ENCODE measurements at places on chromosomes 2 and 18.

- no peak for DNase-seq
Measured at GRCh38 chr2:65407240-65407639, 25.2 kb downstream of the SPRED2 start.

DNA sequence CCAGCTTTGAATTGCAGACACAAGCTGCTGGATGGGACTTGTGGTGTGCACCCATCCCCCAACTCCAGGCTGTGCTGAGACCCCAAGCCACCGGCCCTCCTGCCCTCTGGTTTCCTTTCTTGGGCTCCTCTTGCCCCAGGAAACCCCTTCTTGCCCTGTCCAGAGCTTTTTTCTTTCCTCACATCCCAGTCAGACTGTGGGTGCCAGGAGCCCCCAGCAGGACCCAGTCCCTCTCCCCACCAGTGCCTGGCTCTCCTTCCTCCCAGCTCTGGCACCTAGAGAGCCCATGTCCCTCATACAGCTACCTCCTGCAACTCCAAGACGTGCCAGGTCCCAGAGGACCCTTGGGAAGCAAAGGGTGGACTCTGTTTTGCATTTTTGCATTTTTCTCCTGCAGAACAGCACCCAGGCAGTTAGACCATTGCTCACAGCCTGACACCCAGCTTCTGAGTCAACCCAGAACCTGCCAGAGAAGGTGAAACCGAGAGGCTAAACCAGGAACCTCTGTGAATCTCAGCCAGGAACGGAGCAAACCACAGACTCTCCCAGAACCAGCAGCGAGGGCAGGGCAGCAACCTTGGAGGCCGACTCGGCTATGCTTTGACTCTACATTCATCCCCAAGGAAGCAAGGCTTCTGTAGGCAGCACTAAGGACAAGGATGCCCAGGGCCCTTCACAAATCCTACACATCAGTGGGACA, 221.1 kb downstream of the ANAPC1 start:
- no peak for DNase-seq

DNA sequence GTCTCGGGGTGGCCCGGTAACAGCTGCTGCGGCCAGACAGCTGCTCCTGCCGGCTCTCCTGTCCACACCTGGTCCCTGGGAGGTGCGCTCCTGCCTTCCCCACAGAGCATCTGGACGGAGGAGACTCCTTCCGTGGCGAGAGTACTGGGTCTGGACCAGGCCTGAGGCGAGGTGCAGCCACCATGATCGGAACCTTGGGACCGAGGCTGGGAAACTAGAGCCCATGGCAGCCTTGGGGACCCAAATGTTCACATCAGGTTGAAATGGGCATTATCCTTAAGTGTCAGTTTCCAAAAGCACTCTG, 628 bp downstream of the GIGYF2 start:
- DNase-seq: no peak

DNA sequence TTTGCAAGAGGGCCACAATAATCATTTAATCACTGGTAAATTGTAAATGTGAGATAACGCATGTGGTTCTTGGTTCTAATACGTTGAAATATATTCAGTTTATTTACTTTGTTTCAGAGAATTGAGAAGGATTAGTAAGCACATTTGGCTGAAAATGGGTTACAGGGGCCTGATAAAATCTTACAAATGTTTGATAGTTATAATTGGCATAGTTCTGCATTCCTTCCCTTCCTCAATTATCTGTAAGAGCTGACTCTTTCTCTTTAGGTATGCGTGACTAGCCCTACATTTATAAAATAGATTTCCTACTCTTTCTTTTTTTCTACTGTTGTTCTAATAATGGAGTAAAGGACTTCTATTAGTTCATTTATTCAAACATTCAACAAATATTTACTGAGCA, 685.2 kb downstream of the NUP35 start:
- no peak for DNase-seq

DNA sequence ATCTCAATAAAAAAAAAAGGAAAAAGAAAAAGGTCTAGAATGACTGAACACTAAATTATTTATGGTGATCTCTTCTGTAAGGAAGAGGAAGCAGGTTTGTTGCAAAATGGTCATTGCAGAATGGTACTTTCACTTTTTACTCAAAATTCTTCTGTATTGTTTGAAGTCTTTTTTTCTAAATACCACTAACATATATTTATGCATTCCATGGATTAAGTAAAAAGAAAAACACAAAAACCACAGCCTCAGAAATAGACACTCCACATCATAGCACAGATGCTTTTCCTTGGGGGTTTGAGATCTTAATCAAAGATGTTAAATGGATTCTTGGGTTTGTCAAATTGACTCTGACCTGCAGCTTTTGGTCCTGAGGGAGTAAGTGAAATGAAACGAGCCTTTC, 47.4 kb downstream of the RHOB start:
- no peak for DNase-seq

- DNase-seq: no peak
Measured at GRCh38 chr2:215450188-215451011, 14.5 kb upstream of the FN1 start.

GRCh38 chr2:26444236-26444635, 33.7 kb downstream of the OTOF start:
- DNase-seq: no peak

GRCh38 chr18:10284540-10285282, 169.7 kb upstream of the APCDD1 start:
- no peak for DNase-seq

- DNase-seq: no peak
Measured at GRCh38 chr2:159131914-159132281, 154.6 kb downstream of the WDSUB1 start.
